ENCODE measurements at places on chromosomes 7 and 10. TPM values are rescaled to one million over a fixed set of nuclear protein-coding genes. Genes with fewer than 3 reads are reported as not detected.

- DNase-seq, result peak; percentile 27
Observed at GRCh38 chr10:111479966-111480365, 403.1 kb downstream of the ADRA2A start.

- no peak for DNase-seq
Observed at GRCh38 chr7:28054531-28055160, 125.9 kb downstream of the JAZF1 start.

DNA sequence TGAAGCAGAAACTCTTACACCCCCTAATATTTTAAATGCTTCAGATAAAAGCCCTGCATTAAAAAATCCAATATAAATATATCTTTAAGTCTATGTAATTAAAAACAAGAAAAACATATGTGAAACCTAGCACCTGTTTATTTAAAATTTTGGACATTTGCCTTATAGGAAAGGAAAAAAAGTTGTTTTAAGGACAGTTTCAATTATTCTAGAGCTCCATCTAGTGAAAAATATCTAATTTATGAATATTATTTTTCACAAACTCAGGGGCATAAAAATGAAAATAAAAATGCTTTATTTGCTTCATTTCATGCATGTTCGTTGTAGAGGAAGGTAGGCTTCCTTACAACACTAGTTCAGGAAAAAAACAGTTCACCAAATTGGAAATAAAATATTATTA lies 26.1 kb downstream of the ENKUR start:
- no peak for DNase-seq

DNA sequence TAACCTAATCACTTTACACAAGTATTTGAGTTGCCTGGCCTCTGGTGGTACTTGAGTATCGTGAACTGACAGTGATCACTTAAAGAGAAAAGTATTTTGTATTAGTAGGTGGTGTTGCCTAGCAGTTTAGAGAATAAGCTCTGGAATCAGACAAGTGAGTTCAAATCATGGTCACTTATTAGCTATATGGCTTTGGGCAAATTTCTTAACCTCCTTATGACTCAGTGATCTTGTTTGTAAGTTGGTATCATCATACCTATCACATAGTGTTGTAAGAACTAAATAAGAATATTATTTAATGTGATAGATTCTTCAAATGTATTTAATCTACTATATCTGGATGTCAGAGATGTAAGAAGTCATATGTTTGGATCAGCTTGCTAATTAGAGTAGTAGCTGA lies 163.8 kb downstream of the RNF133 start:
- no peak for DNase-seq

DNA sequence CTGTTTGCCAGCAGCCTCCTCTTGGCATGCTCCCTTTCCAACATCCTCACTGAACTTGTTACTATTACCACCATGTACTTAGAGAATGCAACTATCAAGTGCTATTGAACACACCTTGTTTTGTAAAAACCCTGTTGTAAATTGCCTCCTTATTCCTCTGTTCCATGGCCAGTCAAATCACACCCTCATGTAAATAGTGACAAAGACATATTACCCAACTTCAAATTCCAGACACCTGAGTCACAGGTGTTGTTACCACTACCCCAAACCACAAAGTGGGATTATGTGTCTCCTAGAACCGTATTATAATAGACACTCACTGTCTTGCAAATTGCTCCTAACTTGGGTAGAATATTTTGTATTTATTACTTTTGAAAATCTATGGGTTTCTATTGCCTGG lies 263.2 kb upstream of the C7orf33 start:
- DNase-seq, result peak; percentile 67

GRCh38 chr10:33146189-33147012 lies 188.1 kb downstream of the NRP1 start:
- no peak for DNase-seq

GRCh38 chr10:47449979-47450378 lies 33.9 kb downstream of the ANXA8 start:
- no peak for DNase-seq

GRCh38 chr10:50740293-50740648 lies 535 bp downstream of the ASAH2B start:
- DNase-seq, result peak; percentile 79

DNA sequence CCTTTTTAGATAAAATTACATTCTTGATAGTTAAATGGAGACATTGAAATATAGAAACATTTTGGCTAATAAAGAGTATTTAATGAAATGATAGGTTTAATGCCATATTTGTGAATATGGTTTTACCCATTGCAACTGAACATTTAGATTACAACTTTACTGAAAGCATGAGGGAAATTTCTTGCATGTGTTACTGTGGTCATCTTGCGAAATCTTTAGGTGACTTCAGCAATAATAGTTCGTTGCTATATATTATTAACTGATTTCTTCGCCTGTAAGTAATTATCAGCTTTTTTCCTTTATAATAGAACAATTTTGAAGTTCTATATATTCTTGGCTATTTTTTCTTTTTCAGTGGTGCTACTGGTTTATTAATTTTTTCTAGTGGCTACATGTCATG lies 83.2 kb downstream of the MLLT10 start:
- no peak for DNase-seq

DNA sequence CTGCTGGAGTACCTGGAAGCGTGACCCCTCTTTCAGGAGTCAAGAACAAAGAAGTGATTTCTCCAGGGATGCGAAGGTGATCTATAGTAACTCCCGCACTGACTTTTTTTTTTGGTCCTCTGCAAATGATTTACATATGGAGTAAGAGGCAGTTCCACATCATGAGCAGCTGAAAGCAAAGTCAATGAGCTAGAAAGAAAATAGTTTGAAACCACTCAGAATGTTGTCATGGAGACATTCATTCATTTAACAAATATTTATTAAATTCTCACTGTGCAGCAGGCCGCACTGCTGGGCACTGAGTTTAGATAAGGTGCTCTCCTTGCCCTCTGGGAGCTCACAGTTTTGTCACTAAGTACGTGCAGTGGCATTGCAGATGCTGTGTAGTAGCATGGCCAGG lies 206.7 kb downstream of the CAMK1D start:
- DNase-seq, result no peak

The CPN1 gene
- total RNA-seq, result not detected

The GPR15LG gene
- total RNA-seq, result not detected

The ATOH7 gene
- not detected for total RNA-seq
